Non-pigmented ciliary epithelial cell (primary cell): ENCODE measurements at places on chromosomes 4 and X.

GRCh38 chr4:10093801-10094552 is 22.6 kb downstream of the WDR1 start:
- DNase-seq = peak; percentile 92

GRCh38 chr4:84913176-84913575 is 53.3 kb downstream of the WDFY3 start:
- no peak for DNase-seq

- DNase-seq = no peak
Measured at GRCh38 chr4:171157462-171158082, 655.6 kb upstream of the GALNTL6 start.

- no peak for DNase-seq
Measured at GRCh38 chrX:3963980-3964379, 250.5 kb upstream of the PRKX start.

DNA sequence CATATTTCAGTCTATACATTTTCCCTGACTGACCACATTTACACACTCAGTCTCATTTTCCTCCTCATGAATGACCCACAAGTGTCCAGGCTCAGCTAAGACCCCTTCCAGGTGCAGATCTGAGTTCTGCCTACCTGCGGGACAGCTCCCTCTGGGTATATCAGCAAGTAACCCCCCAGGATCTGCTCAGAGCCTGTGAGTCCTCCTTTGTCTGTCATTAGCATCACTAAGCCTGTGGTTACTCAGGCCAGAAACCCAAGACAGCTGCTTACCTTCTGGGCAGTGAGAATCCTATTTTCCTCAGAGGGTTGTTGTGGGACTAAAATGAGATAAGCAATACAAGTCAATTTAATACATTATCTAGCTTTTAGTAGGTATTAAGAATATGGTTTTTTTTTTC is 487.6 kb upstream of the BOD1L1 start:
- DNase-seq = no peak

GRCh38 chrX:105821471-105822121 is 743 bp upstream of the NRK start:
- no peak for DNase-seq

GRCh38 chr4:18252052-18252451 is 230.5 kb upstream of the LCORL start:
- DNase-seq = no peak

- no peak for DNase-seq
Measured at GRCh38 chrX:149433451-149433850, 71.7 kb downstream of the IDS start.

DNA sequence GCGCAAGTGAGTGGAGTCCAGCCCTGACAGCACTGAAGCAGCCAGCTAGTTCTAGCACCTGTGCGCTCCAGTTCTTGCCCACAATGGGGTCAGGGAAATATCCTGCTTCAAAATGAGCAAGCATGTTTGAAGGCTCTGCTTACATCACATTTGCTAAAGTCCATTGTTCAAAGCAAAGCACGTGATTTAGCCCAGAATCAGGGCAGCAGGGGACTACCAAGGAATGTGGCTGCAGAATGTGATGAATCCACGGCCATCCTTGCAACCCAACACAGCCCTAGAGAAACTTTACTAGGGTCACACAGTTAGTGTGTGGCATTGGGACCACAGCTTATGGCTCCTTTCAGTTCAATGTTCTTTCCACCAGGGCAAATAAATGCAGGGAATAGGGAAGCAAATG is 47.3 kb upstream of the SMIM31 start:
- DNase-seq = no peak

GRCh38 chr4:172393220-172393619 is 580.0 kb downstream of the GALNTL6 start:
- no peak for DNase-seq

GRCh38 chr4:41213625-41214135 is 662 bp downstream of the APBB2 start:
- no peak for DNase-seq

GRCh38 chr4:173537613-173538147 is 7.7 kb upstream of the HAND2 start:
- DNase-seq = no peak
